Gastrocnemius medialis (tissue), 4 donors: ENCODE measurements at places on chromosomes 6 and 20. TPM values are rescaled to one million over a fixed set of nuclear protein-coding genes. Genes with fewer than 3 reads are reported as not detected.

- H3K27me3 ChIP-seq, result no peaks in the 10 kb centered on the region
- no peak for DNase-seq
- H3K4me3 ChIP-seq, result no peak overlapping the region
- H3K4me1 ChIP-seq, result peaks cover 29% of the 10 kb centered on the region
Measured at GRCh38 chr6:38214159-38214558, 394.6 kb downstream of the ZFAND3 start.

- no peaks in the 10 kb centered on the region for H3K27me3 ChIP-seq
- no peak overlapping the region for H3K4me3 ChIP-seq
- no peak overlapping the region for H3K27ac ChIP-seq
- no peaks in the 10 kb centered on the region for H3K4me1 ChIP-seq
- no peak for DNase-seq
Measured at GRCh38 chr6:34544776-34545471, 11.2 kb downstream of the SPDEF start.

- peaks cover 3% of the 10 kb centered on the region for H3K4me1 ChIP-seq
- H3K4me3 ChIP-seq, result no peak overlapping the region
- DNase-seq, result peak; percentile 56
- H3K36me3 ChIP-seq, result no peaks in the 10 kb centered on the region
- H3K27me3 ChIP-seq, result no peaks in the 10 kb centered on the region
- no peak overlapping the region for H3K27ac ChIP-seq
Measured at GRCh38 chr6:167733740-167734661, 92.7 kb upstream of the AFDN start.

The TEAD3 gene
- total RNA-seq, result 13.0 TPM

DNA sequence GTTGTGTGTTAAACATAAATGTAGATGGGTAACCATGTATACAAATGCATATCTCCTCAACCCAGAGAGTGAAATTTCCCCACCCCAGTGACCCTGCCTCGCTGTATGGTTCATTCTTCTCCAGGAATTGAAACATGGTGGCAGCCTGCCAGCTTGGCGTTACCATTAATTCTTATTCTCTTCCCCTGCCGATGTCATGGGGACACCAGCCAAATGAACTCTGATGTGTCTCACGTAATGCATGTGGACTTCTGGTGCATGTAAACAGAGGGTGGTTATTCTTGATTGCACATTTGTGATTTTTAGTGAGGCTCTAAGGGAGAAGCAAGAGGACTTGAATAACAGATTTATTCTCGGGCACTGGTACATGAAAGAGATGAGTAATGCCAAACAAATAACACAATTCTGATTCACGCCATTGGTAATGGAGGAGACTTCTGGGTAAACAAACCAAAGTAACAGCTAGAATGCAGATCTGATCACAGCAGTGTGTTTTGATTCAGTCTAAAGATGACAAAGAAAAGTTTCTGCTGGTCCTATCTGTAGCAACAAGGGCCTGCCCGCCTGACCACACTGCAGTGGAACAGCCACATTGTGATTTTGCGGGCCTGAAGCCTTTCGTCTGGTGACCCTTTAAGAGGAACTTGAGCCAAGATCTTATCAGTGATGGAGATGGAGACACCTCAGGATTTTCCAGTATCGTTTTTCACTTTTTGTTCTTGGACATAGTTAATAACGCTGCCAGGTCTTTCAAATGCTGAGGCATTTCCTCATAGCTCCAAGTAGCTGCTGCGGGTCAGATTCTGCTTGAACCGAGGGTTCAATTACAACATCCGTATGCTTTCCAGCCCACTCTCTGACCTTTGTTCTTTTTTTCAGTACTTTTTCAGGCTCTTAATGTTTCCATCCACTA lies 171.8 kb upstream of the AKAP12 start:
- H3K4me3 ChIP-seq, result peak overlapping the region; percentile 10
- no peaks in the 10 kb centered on the region for H3K27me3 ChIP-seq
- H3K36me3 ChIP-seq, result no peaks in the 10 kb centered on the region

DNA sequence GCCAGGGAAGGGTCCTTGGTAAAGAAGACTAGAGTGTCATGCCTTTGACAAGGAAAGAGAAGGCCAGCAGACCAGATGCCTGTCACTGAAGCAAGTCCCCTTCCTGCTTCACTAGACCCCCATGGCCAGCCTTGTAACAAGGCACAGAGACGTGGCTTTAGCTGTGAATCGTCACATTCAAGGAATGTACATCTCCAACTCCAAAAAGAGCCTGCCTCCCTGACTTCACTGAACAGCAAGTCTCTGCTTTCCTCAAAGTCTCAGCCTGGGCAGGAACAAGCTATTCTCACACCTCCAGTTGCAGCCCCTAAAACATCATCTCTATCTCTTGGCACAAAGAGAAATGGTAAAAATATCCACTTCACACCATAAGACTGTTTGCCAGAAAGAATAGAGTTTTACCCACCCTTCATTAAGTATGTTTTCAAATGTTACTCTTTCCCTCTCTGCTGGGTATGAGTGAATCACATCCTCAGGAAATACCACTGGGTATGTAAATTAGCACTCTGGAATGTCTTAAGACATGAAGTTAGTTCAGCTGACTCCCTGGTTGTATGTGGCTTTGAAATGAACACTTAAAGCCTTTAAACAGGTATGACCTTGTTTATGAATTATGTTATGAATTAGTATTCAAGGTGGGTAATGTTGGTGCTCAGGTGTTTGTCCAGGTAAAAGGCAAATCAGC lies 46.4 kb upstream of the NT5E start:
- no peak overlapping the region for H3K4me3 ChIP-seq
- no peaks in the 10 kb centered on the region for H3K4me1 ChIP-seq
- H3K36me3 ChIP-seq, result no peaks in the 10 kb centered on the region

The SLC44A4 gene
- total RNA-seq, result not detected

- no peaks in the 10 kb centered on the region for H3K4me1 ChIP-seq
- no peaks in the 10 kb centered on the region for H3K36me3 ChIP-seq
- H3K27ac ChIP-seq, result no peak overlapping the region
- H3K4me3 ChIP-seq, result no peak overlapping the region
Measured at GRCh38 chr6:8679823-8680222, 244.5 kb upstream of the SLC35B3 start.

The CLPSL1 gene
- not detected for total RNA-seq

DNA sequence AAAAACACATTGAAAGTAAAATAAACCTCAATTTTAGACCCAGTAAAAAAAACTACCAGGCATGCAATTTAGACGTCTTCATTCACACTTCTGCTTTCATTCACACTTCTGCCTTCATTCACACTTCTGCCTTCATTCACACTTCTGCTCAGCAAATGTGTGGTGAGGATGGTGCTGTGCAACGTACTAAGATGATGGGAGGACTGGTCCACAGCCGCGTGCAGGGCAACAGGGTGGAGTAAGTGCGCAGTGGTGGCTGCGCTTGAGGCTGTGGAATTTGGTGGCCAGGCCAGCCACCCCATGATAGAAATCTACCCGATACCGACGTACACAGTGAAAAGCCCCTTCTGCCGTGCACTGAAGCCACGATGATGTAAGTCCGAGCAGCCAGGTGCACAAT lies 114.3 kb upstream of the CD93 start:
- H3K4me3 ChIP-seq, result no peak overlapping the region
- H3K27me3 ChIP-seq, result no peaks in the 10 kb centered on the region
- no peaks in the 10 kb centered on the region for H3K36me3 ChIP-seq
- no peak overlapping the region for H3K27ac ChIP-seq
- H3K4me1 ChIP-seq, result peaks cover 11% of the 10 kb centered on the region
- no peak for DNase-seq

The PLG gene
- total RNA-seq, result not detected

DNA sequence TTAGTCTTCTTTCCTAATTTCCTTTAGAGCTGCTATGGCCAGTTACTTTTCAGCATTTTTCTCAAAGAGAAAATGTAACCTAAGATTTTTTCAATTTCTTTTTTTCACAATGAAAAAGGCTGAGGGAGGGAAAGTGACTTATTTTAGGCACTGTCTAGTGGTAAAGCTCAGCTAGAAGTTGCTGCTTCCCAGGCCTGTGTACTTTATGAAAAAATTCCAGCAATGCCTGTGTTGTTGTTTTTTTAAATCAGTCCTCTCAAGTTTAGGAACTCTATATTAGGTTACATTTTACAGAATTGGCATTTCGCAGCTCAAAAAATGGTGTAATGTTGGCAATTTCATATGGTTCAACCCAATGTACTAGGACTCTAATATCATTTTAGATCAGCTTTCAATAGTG lies 269.6 kb downstream of the ARID1B start:
- no peaks in the 10 kb centered on the region for H3K27me3 ChIP-seq
- H3K27ac ChIP-seq, result no peak overlapping the region
- H3K4me3 ChIP-seq, result no peak overlapping the region
- H3K36me3 ChIP-seq, result no peaks in the 10 kb centered on the region
- DNase-seq, result no peak

The ASIP gene
- not detected for total RNA-seq

GRCh38 chr20:3121271-3121911 lies 36.9 kb upstream of the AVP start:
- H3K4me1 ChIP-seq, result peaks cover 19% of the 10 kb centered on the region
- H3K36me3 ChIP-seq, result no peaks in the 10 kb centered on the region
- H3K4me3 ChIP-seq, result no peak overlapping the region
- H3K27ac ChIP-seq, result peak overlapping the region; percentile 82
- no peak for DNase-seq

DNA sequence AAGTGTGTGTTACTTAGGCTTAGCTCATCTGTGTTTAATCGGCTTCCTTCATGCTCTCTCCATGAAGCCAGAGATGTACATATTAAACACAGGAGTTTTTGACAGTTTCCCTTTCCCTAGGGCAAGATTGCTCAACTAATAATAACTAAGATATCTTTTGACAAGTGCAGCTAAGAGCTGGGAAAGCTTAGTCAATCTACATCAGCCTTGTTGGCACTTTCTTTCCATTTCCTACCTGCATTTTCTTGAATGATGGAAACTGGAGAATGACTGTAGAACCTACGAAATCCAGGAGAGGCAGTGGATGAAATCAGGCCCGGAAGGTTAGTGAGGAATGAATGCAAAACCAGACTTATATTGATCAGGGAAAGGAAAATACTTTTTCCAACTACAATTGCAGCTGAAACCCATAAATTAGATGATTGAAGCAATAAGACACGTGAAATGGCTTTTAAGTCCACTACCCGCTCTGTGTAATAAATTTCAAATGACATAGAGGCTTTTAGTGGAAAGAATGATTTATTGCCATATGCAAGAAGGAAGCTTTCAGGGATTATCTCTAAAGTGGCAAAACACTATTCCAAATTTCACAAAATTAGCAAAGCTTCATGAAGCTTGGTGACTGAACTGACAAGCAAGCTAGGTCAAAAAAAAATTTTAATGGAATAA lies 237.2 kb upstream of the ID4 start:
- no peak for DNase-seq
- H3K4me3 ChIP-seq, result no peak overlapping the region

The PLN gene
- 191 TPM for total RNA-seq

DNA sequence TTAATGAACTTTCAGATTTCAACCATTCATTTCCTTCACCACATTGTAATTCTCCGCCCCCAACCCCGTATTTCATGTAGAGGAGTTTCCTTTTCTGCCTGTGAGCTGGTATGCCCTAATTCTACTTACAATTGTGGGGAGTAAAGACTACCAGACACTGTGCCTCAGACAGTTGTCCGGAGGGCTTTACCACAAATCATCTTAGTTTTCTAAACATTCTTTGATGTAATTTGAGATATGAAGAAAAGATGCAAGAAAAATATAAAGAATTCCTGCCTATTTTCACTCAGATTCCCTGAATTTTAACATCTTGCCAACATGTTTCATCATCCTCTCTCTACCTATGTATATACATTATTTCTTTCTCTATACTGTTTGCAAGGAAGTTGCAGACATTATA lies 28.3 kb upstream of the LOC128125822 start:
- no peak overlapping the region for H3K27ac ChIP-seq
- no peaks in the 10 kb centered on the region for H3K36me3 ChIP-seq
- H3K4me1 ChIP-seq, result no peaks in the 10 kb centered on the region
- DNase-seq, result no peak
- H3K27me3 ChIP-seq, result no peaks in the 10 kb centered on the region

- H3K27ac ChIP-seq, result no peak overlapping the region
- H3K27me3 ChIP-seq, result no peaks in the 10 kb centered on the region
- no peak for DNase-seq
- no peaks in the 10 kb centered on the region for H3K4me1 ChIP-seq
- H3K36me3 ChIP-seq, result no peaks in the 10 kb centered on the region
Measured at GRCh38 chr20:16098890-16099639, 474.2 kb downstream of the KIF16B start.
